ENCODE measurements at places on chromosomes 12 and 14. TPM values are rescaled to one million over a fixed set of nuclear protein-coding genes. Genes with fewer than 3 reads are reported as not detected.
A peak's percentile ranks its signal among the peaks of the same experiment; 100 is the strongest.

DNA sequence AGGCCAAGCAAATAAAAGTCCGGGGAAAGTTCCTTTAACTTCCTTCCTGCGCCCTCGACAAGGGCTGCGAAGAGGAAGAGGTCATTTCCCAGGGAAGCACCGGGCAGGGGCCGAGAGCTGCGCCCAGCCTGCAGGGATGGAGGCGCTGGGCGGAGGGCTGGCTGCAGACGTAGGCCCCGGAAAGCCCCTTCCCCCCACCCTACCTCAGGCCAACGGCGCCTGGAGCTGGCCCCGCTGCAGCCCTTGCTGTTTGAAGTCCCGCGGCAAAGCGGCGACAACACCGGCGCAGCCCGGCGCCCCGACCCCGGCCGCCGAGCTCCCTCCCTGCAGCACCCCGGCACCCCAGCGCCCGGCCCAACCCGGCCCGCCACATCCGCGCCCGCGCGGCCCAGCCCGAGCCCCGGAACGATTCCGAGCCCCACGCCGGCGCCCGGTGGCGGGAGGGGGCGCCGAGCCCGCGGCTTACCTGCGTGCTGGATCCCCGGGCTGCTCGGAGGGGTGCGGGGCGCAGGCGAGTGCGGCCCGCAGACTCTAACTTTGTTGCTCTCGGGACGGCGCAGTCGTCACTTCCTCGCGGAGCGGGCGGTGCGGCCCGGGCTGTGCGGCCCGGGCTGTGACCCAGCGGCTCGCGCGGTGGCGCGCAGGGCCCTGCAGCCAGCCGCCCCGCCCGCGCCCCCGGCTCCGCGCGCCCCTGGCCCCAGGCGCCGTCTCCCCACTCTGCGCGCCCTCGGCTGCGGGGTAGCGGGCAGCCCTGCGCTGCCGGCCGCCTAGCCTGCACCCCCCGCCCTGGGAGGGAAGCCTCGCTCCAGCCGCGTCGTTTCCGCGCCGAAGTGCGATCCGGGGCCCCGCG lies 64.8 kb upstream of the PTGR2 start:
- no peak overlapping the region for H3K27ac ChIP-seq
- peak overlapping the region; percentile 86 for H3K4me3 ChIP-seq
- DNase-seq, result peak; percentile 49

The CIT gene
- 20.8 TPM for total RNA-seq

DNA sequence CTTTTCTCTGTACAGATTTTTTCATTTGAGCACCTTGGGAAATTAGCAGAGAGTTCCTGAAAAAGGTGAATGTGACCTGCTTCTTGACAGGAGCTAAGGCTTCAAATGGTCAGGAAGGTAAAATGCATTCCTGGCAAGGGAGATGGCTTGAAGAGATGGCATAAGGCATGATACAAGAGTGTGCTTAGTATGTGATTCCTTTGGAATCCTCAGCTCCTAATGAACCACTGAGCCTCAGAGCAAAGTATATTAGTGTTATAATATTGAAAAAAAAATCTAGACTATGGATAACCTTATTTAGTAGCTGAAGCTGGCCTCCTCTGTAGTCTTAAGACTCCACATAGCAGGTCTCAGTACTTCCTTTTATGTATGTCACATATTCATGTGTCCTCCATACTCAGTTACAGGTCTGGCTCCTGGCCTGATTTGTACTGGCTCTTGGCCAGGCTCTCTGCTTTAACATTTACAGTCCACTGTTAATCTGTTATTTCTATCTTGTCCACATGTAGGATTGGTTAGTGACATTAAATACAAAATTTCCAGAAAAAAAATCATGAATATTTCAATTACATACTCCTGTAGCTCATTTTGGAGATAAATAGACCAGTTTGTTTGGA lies 17.9 kb downstream of the TOGARAM1 start:
- H3K27me3 ChIP-seq, result peaks cover 2% of the 10 kb centered on the region
- no peak overlapping the region for H3K27ac ChIP-seq
- H3K4me1 ChIP-seq, result peaks cover 10% of the 10 kb centered on the region

DNA sequence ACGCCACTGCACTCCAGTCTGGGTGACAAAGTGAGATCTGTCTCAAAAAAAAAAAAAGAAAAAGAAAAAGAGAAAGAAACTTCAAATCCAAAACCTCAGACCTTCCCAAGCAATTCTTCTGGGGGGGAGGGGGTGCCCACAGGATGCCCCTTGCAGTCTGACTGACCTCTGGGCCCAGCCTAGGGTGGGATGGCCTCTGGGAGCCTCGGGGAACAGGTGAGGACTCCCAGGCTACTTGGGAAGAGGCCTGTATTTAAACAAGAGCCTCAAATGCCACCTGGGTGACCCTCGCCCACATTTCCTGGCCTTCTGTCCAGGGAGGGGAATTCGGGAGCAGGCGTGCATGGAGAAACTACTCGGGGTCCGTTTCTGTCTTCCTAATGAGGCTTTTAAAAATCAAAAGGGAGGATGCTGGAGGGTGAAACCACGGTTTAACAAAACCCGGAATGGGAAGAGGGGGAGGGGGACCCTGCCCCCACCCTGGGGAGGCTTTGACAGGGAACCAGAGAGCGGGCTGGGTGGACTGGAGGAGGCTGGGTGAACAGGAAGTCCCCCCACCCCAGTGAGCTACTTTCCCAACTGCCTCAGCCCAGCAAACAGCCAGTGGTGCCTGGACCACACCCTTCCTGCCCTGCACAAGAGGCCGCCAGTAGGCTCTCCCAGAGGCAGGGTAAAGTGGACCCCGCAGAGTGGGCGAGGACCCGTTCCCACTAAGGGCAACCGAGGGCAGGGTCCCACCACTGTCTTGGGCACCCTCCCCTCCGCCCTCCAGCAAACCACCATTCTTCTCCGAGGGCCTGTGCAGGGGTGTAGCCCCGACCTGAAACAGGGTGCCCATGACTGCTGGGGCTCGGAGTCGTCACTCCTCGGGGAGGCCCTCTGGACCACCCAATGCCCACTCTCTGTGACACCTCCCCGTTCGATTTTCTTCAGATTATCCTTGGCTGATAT lies 1.5 kb upstream of the FBRSL1 start:
- H3K27me3 ChIP-seq, result peaks cover 6% of the 10 kb centered on the region
- H3K4me1 ChIP-seq, result peaks cover 7% of the 10 kb centered on the region
- no peak for DNase-seq
- H3K36me3 ChIP-seq, result no peaks in the 10 kb centered on the region

DNA sequence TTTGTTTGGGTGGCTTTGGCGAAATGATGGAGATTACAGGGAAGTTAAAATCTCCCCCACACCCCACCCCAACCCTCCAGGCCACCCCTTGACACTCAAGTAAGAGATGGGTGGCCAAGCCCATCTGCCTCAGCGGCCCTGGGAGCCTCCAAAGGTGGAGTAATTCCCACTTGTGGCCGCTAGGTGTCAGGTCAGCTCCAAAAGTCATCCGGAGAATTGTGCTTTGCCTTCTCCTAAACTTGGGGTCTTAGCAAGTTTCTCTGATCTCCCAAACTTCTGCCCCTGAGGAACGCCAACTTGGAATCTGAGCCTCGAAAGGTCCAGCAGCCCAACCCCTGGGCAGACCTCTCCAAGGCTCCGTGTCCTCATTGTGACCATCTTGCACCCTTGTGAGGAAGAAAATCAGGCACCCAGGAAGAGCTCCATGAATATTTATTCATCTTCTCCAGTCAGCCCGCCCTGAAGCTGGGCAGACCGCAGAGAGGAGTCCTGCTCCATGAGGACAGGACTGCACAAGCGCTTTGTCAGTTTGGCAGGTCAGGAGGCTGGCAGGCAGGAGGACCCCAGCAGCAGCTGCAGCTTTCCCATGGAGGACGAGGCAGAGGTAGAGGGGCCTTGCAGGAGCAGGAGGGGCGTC lies 46.7 kb downstream of the LRRC74A start:
- H3K27me3 ChIP-seq, result peaks cover 7% of the 10 kb centered on the region
- H3K4me1 ChIP-seq, result peaks cover 22% of the 10 kb centered on the region
- DNase-seq, result peak; percentile 77
- H3K36me3 ChIP-seq, result no peaks in the 10 kb centered on the region
- H3K27ac ChIP-seq, result no peak overlapping the region
